ENCODE measurements at places on chromosomes 7 and 10.

- no peak for DNase-seq
These were observed 138.5 kb downstream of the SLIT1 start for GRCh38 chr10:97047083-97047736.

GRCh38 chr10:131946321-131946751, 35.4 kb downstream of the BNIP3 start:
- DNase-seq = no peak

- DNase-seq = no peak
These were observed 82.3 kb upstream of the NRG3 start for GRCh38 chr10:81792729-81793128.

DNA sequence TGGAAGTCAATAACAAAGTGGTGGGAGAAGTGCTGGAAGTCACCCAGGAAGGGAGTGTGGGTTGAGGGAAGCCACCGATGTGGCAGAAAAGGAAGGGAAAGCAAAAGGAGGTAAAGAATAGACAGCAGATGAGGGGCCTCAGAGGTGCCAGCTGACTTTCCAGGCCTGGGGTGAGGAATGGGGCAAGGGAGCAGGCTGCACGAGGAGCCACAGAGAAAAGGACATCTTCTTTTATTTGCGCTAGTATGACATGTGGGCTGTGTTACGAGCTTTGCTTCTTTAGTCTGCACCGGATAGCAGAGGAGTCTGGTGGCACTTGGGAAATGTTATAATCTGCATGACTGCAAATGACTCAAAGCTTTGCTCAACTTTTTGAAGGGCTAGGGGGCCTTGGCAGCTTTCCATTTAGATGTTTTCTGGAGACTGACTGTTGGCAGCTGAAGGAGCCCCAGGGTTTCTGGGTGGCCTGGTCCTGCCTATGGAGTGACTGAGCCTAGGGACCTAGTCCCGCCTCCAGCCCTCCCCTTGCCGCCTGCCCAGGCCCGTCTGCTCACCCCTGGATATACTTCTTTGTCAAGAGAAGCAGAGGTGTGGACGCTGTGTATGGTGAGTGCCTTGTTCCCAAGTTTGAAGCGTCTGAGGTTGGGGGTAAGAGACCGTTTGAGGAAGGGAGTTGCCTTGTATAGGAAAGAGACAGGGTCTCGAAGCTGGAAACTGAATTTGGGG, 5.1 kb downstream of the PRXL2A start:
- DNase-seq = no peak

DNA sequence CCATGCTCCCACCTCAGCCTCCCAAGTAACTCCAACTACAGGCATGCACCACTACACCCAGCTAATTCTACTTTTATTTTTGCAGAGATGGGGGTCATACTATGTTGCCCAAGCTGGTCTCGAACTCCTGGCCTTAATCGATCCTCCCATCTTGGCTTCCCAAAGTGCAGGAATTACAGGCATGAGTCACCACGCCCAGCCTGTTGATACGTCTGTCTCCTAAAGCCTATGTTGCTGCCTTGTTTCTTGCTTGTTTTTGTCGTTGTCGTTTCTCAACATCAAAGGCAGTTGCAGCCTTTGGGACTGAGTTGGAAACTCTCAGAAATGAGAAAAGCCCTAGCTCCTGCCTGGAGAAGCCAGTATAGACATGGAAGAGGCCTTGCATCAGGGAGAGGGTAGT, 49.9 kb downstream of the SORBS1 start:
- no peak for DNase-seq

DNA sequence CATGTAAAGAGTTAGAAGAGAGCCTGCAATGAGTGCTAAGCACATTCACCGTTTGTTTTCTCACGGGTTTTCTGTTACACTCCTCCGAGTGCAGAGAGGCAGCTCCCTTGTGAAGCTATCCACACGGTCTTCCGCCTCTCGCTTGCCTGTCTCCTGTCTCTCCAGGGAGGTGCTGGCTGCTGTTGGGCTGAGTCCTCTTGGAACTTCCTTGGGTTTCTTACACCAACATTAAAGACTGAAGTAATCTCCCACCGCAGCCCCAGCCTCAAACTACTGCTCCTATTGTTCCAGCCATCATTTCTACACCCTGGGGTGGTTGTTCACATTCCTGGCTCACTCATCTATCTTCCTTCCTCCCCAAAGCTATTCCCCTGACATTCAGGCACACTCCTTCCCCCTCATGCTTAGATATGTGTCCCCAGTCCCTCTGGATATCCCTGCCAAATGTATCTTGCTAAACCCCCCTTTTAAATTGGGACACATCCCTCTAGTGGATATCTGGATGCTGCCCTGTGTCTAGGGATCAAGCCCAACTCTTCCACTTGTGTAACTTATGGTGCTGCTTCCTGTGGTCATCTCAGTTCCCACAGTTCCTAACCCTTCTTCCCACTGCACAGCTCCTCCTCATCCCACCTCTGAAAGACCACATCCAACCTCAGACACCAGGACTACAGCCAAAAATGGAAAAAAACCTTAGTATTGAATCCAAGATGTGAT, 14.1 kb downstream of the ESYT2 start:
- no peak for DNase-seq

GRCh38 chr10:123669886-123670285, 3.7 kb downstream of the GPR26 start:
- DNase-seq = no peak

- no peak for DNase-seq
These were observed 46.3 kb upstream of the HBP1 start for GRCh38 chr7:107122486-107122911.

DNA sequence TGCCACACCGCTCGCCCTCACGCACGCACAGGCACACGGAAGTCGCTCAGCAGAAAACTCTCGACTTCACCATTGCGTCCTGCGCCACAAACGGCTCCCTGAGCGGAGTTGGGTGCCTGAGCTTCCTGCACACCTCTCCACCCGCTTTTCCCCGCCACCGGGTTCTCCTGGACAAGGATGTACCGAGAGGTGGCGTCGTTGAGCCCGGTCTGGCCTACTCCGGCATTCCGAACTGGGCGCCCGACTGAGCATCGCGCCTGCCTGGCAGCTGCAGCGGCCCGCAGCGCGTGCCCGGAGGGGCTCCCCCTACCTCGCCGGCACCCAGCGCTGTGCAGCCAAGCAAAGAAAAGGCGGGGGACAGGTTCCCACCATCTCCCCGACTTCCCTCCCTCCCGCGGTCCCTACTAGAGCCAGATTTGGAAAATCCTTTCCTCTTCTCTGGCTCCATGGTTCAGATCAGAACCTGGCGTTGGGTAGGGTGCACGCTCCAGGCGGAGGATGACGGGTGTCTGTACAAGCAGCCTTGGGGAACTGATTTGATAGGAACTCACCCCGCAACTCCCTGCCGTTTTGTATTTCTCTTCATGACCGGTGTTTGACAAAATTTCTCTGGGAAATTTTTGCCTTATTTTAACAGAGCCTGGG, 1.7 kb downstream of the SORCS3 start:
- no peak for DNase-seq

- DNase-seq = no peak
These were observed 7.6 kb downstream of the NDST2 start for GRCh38 chr10:73803680-73804286.

DNA sequence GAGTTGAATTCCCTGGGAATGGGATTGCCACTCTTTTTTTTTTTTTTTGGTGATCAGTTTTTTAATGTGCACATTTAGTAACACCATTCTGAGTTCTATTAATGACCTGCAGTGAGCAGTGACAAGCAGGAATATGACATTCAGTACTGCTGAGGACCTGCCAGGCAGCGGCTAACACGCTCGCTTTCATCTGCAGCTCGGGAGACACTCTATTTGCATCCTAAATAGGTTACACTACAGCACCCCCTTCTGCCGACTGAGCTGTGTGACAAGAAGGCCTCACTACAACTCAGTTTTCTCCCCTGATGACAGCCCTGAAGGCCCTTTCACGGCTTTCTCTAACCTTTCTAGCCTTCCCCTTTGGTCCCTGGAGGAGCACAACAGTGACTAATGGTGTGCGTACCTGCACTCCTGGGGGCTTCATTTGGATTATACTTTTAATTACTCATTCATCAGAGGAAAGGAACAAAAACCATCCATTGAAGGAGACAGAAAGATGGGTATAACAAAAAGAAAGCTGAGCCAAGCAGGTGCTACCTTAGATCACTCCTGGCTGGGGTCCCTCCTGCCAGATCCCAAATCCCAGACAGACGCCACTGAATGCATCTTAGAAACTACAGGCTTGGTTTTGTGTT, 872.4 kb downstream of the LRMDA start:
- DNase-seq = peak; percentile 58

- DNase-seq = no peak
These were observed 609.7 kb downstream of the TNS3 start for GRCh38 chr7:46972205-46972604.
